GM06990 (cell line): ENCODE measurements at places on chromosomes 7 and 10.

DNA sequence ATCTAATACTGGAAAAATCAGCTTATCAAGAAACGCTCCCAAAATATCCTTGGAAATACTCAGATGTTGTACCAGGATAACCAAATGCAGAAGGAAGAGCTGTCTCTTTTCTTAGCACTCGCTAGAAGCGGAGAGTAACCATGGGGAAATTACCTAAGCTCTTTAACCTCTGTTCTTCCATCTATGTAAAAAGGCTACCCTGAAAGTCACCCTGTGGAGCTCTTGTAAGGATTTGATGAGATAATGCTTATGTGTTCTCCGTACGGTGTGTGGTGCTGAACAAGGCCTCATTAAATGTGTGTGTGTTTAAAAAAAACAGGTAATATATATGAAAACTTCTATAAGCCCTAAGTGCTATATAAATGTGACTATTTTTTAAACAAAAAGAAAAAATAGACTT lies 38.2 kb upstream of the MYO3A start:
- no peak for DNase-seq

- no peak for DNase-seq
Observed at GRCh38 chr7:102912742-102913141, at the start of gene LRRC17. Gene LRRC17 (plus strand): TSS chr7:102913000. CDS start chr7:102933914, 20,914 bp downstream.

- DNase-seq: no peak
Observed at GRCh38 chr7:139600306-139600705, 76.8 kb downstream of the CLEC2L start.

DNA sequence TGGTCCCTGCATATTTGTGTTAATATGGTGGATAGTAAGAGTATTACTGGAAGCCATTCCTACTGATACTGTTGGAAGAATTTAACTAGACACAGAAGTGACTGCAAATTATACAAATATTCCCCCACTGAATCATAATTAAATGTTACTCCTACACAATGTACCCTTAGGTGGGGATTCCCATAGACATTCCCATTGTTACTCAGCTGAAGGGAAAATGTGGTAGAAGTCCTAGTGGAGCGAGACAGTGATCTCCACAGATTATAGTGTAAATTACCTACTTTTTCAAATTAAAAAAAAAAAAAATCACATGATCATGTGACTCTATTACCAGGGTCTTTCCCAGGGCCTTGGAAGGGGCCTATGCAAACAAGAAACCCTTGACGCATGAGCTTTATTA lies 611.8 kb downstream of the LRMDA start:
- no peak for DNase-seq

GRCh38 chr10:108049668-108050067 lies 885.2 kb upstream of the SORCS1 start:
- peak; percentile 6 for DNase-seq

- DNase-seq: no peak
Observed at GRCh38 chr7:30700941-30701340, 18.7 kb upstream of the CRHR2 start.
